ENCODE measurements at places on chromosomes 11 and 22. TPM values are rescaled to one million over a fixed set of nuclear protein-coding genes. Genes with fewer than 3 reads are reported as not detected.
A peak's percentile ranks its signal among the peaks of the same experiment; 100 is the strongest.

GRCh38 chr22:20115691-20116375, at the start of gene RANBP1:
Gene RANBP1 (plus strand): TSS chr22:20116104. CDS start chr22:20116185, 81 bp downstream.
- H3K27me3 ChIP-seq: no peaks in the 10 kb centered on the region
- DNase-seq: no peak
- peaks cover 23% of the 10 kb centered on the region for H3K4me1 ChIP-seq
- H3K4me3 ChIP-seq: peak within 1 kb of the TSS; percentile 96

DNA sequence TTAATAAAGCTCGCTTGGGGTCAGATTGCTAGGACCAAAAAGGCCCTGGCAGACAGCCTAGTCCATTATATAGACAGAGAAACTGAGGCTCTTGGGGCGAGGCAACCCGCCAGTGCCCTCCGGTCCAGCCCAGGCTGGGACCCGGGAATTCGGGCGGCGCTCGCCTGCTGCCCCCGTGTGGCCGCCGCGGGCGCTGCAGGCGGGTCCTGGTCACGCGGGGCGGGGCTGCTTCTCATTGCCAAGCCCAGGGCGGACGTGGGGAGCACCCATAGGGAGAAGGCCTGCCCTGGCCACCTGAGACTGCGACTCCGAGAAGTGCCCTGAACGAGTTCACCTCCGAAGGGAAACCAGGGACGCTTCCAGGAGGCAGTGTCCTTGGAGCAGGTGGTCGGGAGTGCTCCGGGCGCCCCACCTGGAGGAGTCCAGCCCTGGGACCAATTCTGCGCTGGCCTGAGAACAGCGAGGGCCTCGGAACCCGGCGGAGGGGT, 36.0 kb upstream of the CSNK1E start:
- no peaks in the 10 kb centered on the region for H3K36me3 ChIP-seq
- no peak overlapping the region for H3K27ac ChIP-seq
- no peaks in the 10 kb centered on the region for H3K4me1 ChIP-seq
- H3K27me3 ChIP-seq: no peaks in the 10 kb centered on the region

DNA sequence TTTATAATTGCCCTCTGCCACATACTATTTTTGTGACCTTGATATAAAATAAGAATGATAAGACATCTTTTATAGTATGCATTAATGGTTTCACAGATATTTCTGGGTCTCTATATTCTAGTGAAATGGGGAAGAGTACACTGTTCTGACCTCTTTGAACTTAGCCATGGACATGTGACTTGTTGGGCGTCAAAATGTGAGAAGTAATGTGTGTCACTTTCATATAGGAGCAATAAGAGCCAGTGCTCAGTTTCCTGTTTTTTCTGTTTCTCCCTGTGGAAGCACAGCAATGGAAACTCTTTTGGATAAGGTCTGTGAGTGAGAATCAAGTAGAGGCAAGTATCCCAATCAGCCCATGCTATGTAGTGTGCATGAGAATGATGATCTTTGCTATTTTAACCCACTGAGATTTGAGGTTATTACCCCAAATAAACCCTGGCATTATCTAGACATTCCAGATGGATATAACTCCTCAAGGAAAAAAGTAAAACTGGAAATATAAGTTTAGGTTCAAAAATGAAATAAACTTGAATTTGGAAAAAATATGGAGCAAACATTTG, 60.7 kb downstream of the RAB38 start:
- no peaks in the 10 kb centered on the region for H3K27me3 ChIP-seq
- no peak for DNase-seq
- no peak overlapping the region for H3K27ac ChIP-seq
- H3K36me3 ChIP-seq: no peaks in the 10 kb centered on the region

GRCh38 chr22:35489239-35489638, 51.4 kb upstream of the RASD2 start:
- H3K4me1 ChIP-seq: no peaks in the 10 kb centered on the region
- no peak for DNase-seq
- no peaks in the 10 kb centered on the region for H3K27me3 ChIP-seq
- H3K4me3 ChIP-seq: no peak overlapping the region
- H3K36me3 ChIP-seq: no peaks in the 10 kb centered on the region

DNA sequence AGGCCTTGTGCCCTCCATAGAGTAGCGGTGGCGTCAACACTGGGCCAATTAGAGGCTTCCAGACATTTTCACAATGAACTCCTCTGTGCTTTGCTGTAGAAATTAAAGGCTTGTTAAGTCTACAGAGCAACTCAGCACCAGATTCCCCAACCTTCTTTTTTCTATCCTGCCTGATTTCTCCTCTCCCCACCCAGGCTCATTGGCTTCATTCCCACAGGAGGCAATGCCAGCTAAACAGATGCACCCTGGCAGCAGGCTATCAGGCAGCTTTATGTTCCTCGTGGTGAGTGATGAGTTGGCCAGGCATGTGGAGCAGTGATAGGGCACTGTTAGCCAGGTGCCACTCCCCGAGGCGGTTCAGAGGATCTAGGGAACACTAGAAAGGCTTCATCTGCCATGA, 4.8 kb downstream of the DIXDC1 start:
- H3K27ac ChIP-seq: no peak overlapping the region
- no peaks in the 10 kb centered on the region for H3K36me3 ChIP-seq

DNA sequence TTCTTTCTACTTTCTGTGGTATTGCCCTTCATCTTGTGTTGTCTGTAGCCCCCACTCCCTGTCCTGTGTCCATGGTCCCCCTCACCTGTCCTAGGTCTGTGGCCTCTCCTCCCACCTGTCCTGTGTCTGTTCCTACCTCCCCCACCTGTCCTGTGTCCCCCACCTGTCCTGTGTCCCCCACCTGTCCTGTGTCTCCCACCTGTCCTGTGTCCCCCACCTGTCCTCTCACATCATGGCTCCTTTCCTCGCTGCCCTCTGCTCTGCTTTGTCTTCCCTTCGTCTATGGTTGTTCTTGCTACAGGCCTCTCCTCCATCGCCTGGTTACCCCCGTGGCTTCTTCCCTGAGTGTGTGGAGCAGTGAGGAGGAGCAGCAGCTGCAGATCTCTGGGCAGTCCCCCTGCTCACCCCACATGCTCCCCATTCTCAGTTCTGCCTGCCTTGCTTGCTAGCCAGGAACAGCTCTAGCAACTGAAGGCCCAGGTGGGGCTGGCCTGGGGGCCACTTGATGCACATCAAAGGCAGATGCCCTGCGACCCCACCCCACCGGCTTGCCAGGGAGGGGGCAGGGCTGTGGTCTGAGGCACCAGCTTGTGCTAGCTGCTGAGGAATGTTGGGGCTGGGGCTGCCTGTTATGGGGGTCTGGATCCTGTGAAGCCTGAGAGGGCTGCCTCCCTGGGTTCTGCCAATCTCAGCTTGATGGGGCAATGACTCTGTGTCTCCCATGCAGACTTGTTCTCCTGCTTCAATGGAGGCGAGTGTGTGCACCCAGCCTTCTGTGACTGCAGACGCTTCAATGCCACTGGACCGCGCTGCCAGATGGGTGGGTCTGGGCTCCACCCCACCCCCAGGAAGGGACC, 5.6 kb downstream of the OTOG start:
- no peak overlapping the region for H3K27ac ChIP-seq
- no peak overlapping the region for H3K4me3 ChIP-seq
- no peaks in the 10 kb centered on the region for H3K27me3 ChIP-seq

Gene OR51B5
- not detected for total RNA-seq

Gene HBG1
- not detected for total RNA-seq

Data from naive thymus-derived CD4-positive, alpha-beta T cell (primary cell).